Stimulated activated memory B cell treated with anti-CD40 and anti-IgM and Interleukin-4, amounts not matched to agents 10 μg/mL and 1 μg/mL and 100 μg/mL, for 72 hours (primary cell): ENCODE measurements at places on chromosomes 4 and X.
A peak's percentile ranks its signal among the peaks of the same experiment; 100 is the strongest.

GRCh38 chr4:53314252-53314651 lies 51.6 kb downstream of the SCFD2 start:
- no peak for ATAC-seq
- no peaks in the 10 kb centered on the region for H3K4me1 ChIP-seq
- H3K4me3 ChIP-seq: no peak overlapping the region
- H3K36me3 ChIP-seq: peaks cover 19% of the 10 kb centered on the region
- no peak overlapping the region for H3K27ac ChIP-seq

GRCh38 chrX:132757066-132757623 lies 201.3 kb downstream of the HS6ST2 start:
- no peak overlapping the region for H3K4me3 ChIP-seq
- H3K27ac ChIP-seq: no peak overlapping the region
- H3K27me3 ChIP-seq: peaks cover 11% of the 10 kb centered on the region
- H3K4me1 ChIP-seq: no peaks in the 10 kb centered on the region
- no peak for ATAC-seq

GRCh38 chrX:150889131-150889530 lies 9.3 kb downstream of the CD99L2 start:
- H3K4me1 ChIP-seq: no peaks in the 10 kb centered on the region
- H3K4me3 ChIP-seq: no peak overlapping the region
- no peak overlapping the region for H3K27ac ChIP-seq
- H3K27me3 ChIP-seq: no peaks in the 10 kb centered on the region
- no peaks in the 10 kb centered on the region for H3K36me3 ChIP-seq

DNA sequence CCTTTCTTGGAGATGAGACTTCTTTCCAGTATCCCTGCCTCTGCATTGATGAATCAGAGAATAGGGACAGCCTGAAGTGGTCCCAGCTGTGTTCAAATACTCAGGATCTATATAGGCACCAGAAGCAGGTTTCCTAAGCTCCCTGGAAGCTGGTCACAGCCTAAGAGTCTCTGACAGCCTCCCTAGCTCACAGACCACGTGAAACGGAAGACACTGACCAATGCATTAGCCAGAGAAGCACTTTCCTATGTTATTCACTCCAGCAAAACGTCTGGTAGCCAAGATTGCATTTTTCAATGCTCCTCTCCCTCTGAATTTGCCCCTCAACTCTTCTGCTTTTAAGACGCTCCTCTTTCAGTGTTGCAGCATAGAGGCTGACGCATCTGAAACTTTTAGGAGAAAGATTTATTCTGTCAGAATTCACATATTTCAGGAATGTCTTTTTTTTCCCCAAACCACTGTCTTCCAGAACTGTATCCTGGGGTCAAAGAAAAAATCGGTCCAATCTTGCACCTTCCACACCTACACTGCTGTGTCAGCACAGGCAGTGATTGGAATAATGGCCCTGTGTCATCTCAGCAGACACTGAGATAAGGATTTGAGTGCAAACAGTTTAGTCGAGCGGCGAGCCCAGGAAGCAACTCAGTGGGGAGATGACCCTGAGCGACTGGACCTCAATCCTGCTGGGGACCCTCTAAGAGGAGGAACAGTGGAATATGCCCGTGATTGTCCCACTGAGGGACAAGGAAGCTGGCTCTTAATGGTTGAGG lies 109.4 kb downstream of the SMIM20 start:
- H3K36me3 ChIP-seq: no peaks in the 10 kb centered on the region
- peaks cover 37% of the 10 kb centered on the region for H3K27me3 ChIP-seq
- H3K4me3 ChIP-seq: no peak overlapping the region
- ATAC-seq: no peak

GRCh38 chrX:119942831-119943184 lies 743 bp downstream of the NKAP start:
- H3K36me3 ChIP-seq: peaks cover 6% of the 10 kb centered on the region
- no peak for ATAC-seq

DNA sequence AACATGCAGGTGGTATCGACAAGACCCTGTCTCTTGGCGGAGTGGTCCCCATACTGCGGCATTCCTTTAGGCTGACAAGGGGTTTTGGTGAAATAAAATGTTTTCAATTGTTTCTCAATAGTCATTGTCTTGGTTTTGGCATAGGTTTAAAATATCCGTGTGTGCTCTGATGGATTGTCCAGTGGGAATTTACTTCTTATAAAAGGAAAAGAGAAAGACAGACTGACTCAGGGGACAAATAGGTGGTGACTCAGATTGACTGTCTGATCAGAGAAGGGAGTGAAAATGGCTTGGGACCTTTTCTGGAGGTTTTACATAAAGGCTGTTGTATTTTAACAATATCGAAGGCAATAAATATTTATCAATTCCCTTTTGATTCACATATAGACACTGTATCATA lies 129.8 kb downstream of the SORBS2 start:
- no peaks in the 10 kb centered on the region for H3K36me3 ChIP-seq
- no peak overlapping the region for H3K4me3 ChIP-seq
- H3K27ac ChIP-seq: no peak overlapping the region
- no peaks in the 10 kb centered on the region for H3K4me1 ChIP-seq
- H3K27me3 ChIP-seq: peaks cover 9% of the 10 kb centered on the region

DNA sequence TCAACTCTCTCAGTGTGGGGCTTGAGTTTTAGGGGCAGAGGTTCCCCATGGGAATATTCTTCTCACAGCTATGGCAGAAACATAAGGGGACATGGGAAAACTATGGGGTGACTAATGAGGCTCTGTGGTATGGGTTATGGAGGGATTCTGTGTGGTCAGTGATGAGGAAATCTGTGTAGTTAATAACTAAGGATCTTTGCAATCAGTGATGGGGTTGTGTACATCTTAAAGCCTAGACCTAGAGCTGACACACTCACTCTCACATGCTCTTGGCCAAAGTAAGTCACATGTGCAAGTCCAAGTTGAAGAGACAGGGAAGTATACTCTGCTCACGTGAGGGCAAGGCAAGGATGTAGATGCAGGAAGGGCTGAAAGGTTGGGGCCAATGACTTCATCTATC lies 86.4 kb upstream of the UXT start:
- H3K36me3 ChIP-seq: no peaks in the 10 kb centered on the region
- no peaks in the 10 kb centered on the region for H3K4me1 ChIP-seq
- H3K27me3 ChIP-seq: peaks cover 19% of the 10 kb centered on the region
- no peak overlapping the region for H3K4me3 ChIP-seq
- no peak overlapping the region for H3K27ac ChIP-seq

DNA sequence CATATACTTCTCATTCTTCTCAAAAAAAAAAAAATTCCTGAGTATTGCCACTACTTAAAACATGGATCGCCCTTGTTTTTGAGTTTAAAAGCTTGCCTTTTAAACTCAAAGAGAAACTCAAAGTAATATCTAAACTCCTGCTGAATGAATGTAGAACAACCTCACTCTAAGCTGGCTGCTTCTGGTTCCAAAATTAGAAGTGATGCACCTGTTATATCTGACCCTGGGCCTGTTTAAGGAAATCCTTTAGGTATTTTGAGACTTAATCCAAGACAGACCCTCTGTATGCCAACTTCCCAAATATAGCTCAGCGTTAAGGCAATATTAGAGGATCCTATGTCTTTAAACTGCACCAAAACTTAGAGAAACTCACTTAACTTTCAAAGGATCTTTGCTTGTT lies 1.8 kb upstream of the OTUD4 start:
- ATAC-seq: no peak
- H3K4me1 ChIP-seq: peaks cover 39% of the 10 kb centered on the region
- peak overlapping the region; percentile 21 for H3K4me3 ChIP-seq
- H3K27me3 ChIP-seq: no peaks in the 10 kb centered on the region
- H3K27ac ChIP-seq: no peak overlapping the region
